ENCODE measurements at places on chromosomes 5 and 9.

DNA sequence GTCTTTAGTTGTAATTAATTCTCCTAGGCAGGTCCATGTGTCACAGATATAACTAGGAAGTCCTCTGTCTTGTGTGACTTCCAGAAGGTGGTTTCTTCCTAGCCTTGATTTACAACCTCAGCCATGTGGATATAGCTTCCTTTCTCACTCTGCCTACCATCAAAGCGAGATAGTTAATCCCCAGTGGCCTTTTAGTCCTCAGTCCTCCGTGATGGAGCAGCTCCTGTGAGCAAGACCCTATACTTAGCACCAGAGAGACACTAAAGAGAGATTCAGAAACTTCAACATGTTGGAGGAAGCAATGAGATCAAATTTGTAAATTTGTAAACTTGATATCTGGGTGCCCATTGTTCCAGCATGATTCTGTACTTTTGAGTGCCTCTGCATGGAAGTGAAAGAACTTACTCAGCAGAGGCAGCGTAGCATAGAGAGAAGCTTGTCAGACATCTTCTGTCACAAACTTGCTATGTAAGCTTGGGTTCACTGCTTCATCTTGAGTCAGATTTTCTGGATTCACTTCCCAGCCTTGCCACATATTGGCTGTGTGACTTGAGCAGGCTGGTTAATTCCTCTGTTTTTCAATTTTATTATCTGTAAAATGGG, 170.2 kb upstream of the NR3C1 start:
- no peak for DNase-seq

- DNase-seq = no peak
These were observed 1.4 kb downstream of the PLEKHG4B start for GRCh38 chr5:93221-93980.

- no peak for DNase-seq
These were observed 185.7 kb downstream of the GAPVD1 start for GRCh38 chr9:125447202-125447802.

GRCh38 chr5:78527925-78528324, 120.6 kb downstream of the LHFPL2 start:
- DNase-seq = no peak

- DNase-seq = no peak
These were observed 562.9 kb upstream of the ACO1 start for GRCh38 chr9:31821583-31821982.

GRCh38 chr9:9820436-9820835, 792.4 kb downstream of the PTPRD start:
- DNase-seq = no peak

GRCh38 chr9:109012009-109012875, 1.1 kb downstream of the CTNNAL1 start:
- DNase-seq = peak; percentile 92

DNA sequence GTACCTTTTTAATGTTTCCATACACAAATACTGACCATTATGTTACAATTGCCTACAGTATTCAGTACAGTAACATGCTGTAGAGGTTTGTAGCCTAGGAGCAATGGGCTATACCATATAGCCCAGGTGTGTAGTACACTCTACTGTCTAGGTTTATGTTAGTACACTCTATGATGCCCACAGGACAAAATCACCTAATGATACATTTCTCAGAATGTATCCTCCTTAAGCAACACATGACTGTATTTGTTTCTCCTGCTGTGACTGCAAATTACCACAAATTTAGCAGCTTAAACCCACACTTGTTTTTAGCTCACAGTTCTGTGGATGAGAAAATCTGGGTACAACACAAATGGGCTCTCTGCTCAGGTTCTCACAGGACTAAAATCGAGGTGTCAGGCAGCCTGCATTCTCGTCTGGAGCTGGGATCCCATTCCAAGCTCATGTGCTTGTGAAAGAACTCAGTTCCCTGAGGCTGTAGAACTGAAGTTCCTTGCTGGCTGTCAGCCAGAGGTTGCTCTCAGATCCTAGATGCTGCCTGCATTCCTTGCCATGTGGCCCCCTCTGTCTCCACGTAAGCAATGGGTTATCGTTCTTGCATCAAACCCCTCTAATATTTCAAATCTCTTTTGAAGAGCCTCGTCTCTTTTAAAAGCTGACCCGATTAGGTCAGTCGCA, 38.6 kb upstream of the PIK3R1 start:
- peak; percentile 13 for DNase-seq

DNA sequence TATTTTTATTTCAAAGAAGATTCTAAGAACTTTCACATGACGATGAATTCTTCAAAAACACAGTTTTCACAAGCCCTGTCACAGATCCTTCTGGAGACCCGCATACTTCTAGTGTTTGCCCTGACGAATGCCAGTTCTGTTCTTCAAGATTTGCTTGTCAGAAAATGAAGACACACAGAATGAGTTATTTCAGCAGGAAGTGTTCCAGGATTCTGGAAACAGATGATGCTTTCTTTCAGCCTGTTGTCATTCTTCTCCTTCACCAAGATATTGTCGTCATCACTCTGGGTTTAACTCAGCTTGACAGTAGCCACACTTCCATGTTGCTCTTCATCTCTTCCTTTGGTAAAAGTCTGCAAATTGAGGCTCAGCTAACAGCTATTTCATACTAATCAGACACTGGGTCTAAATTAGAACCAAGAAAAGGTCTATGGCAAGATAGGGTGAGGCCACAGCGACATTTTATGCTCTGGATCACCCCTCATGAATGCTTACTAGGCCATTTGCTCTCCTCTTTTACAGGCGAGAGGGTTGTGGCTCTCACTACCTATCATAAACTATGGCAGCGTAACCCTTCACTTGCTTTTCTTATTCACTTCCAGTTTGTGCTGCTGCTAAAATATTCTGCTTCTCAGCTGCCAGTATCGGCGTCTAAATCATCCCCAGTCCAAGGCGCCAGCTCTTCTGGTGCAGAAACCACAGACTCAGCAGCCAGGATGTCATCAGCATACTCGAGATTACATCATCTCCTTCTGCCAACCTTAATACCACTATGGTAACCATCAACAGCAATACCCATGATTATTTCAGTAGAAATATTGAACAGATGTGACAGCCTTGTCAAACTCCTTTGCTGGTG, 159.6 kb upstream of the TBCA start:
- no peak for DNase-seq

GRCh38 chr5:45038366-45038987, 229.7 kb downstream of the MRPS30 start:
- peak; percentile 15 for DNase-seq

DNA sequence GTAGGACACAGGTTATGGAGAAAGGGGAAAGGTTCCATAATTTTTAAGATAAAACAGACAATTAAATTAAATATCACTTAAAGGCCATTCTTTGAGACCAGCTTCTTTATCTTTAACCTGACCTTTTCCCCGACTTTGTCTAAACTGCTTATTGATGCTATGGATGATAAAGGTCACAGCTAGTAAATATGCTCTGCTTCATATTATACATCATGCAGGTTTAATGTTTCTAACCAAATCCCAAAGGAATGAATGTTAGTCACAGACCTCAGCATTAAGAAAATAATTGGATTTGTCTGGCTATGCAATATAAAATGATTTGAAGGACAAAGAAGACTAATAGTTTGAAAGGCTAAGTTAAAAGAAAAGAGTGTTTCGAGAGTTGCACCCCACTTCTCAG, 147.6 kb downstream of the ST8SIA4 start:
- no peak for DNase-seq

GRCh38 chr5:109164001-109164400, 245.8 kb downstream of the PJA2 start:
- DNase-seq = no peak

Data from cardiac muscle cell (in vitro differentiated cells and primary cell).